ENCODE measurements at places on chromosomes 2 and 18.

- DNase-seq = no peak
Observed at GRCh38 chr2:237884681-237885080, 25.3 kb downstream of the RAMP1 start.

- no peak for DNase-seq
Observed at GRCh38 chr2:54773233-54773632, 49.8 kb downstream of the EML6 start.

DNA sequence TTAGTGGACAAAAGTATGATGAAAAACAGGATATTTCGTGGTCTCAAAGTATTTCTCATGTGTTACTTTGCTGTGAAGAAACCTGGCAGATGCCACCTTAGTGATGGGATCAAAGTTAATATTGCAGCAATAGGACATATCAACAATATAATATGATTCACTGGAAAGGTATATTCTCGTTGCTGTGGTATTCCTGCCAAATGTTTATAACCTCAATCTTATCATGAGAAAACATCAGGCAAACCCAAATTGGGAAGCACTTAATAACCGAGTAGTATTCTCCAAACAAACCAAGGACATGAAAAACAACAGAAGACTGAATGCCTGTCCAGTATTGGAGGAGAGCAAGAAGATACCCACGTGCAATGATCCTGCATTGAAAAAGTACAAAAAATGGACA, 302.6 kb upstream of the MC4R start:
- DNase-seq = no peak

- DNase-seq = no peak
Observed at GRCh38 chr2:58900246-58901027, 659.3 kb upstream of the FANCL start.

GRCh38 chr2:241576293-241576654, 17.7 kb downstream of the BOK start:
- DNase-seq = no peak

- peak; percentile 48 for DNase-seq
Observed at GRCh38 chr2:236014408-236015131, 153.6 kb downstream of the GBX2 start.

- DNase-seq = no peak
Observed at GRCh38 chr2:181844551-181845290, 46.8 kb upstream of the ITPRID2 start.

DNA sequence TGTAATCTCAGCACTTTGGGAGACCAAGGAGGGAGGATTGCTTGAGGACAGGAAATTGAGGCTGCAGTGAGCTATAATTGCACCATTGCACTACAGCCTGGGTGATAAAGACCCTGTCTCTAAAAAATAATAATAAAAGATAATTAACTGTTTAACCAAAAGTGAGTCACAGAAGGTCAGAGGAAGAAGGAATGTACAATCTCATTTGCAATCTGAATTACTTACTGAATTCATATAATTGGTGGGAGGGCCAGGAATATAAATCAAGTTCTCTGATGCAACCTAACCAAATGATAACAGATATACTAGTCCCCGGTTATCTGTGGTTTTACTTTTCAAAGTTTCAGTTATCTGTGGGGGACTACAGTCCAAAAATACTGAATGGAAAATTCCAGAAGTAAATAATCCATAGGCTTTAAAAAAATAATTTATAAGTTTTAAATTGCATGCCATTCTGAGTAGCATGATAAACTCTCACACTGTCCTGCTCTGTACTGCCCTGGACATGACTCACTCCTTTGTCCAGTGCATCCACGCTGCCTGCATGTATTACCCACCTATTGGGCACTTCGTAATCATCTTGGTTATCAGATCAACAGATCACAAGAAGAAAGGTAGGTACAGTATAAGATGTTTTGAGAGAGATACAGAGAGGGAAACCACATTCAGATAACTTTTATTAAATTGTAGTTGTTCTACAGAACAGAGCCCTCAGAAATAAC, 12.8 kb upstream of the MATN3 start:
- no peak for DNase-seq

DNA sequence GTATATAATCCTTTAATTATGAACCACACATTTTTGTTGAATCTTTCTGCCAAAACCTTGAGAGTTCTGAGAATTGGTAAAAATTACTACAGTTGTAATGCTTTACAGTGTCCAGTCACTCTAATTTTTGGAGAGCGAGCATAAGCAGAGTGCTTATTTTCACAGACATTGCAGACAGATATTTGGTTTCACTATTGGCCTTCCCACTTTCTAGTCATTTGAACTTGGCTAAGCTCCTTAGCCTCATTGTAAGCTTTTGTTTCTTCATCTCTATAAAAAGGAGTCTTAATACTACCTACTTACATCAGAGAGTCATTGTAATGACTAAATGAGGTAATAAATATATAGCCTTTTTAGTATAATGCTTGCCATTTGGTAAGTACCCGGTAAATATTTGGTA, 80.4 kb downstream of the LCLAT1 start:
- no peak for DNase-seq

- DNase-seq = no peak
Observed at GRCh38 chr2:38791744-38792143, 13.7 kb downstream of the GEMIN6 start.

DNA sequence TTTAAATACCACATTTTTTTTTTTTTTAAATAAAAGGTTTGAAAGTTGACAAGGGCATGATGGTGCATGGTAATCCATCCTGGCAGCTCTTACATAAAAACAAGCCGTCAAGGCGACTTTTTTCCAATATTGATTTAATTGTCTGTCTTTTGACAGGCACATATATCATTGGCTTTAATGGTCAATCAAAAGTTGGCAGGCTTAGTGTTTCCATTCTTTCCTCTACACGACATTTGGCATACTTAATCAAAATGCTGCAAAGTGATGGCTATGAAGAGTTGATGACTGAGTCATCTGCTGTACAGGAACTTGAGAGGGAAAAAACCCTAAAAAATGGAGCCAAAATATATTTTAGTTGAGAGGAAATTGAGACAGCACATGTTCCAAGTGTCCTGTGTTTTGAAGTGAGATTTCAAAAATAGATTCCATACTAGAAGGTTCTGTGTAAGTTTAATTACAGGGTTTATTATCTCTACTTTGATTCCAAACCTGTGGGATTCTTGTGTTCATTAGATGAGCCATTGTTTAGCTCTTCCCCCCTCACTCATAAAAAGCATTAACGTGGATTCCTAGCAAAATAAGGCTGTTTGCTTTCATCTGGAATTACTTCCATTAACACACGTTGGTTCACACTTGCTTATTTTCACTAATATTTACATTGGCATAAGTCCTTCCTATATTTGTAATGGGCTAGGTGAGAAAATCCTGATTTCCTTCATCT, 3.2 kb downstream of the TSHZ1 start:
- no peak for DNase-seq

All from NCI-H510A treated with DMSO at 0.1 percent for 48 hours (cell line).